ENCODE measurements at places on chromosomes 5 and 9.

DNA sequence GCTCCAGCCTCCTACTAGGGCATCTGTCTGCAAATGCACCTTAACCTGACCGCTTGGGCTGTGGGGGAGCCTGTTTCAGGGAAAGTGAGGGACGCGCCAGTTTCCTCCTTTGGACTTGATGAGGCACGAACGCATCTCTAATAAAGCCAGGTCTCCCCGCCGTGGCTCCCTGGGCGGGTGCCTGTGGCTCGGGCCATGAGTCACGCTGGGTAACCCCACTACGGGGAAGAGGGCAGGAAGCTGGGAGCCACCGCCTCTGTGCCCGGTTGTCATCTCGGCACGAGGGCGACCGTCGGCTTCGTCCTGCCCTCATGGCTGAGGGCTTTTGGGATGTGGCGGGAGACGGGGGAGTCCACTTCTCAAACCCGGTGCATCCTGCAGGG lies 12.1 kb downstream of the NOTCH1 start:
- DNase-seq = no peak

- DNase-seq = no peak
These were observed 152.2 kb downstream of the ADAMTSL1 start for GRCh38 chr9:18626046-18626698.

- no peak for DNase-seq
These were observed 19.8 kb downstream of the COL27A1 start for GRCh38 chr9:114174876-114175771.

- no peak for DNase-seq
These were observed 296.5 kb downstream of the DEPDC1B start for GRCh38 chr5:60403343-60404006.

- DNase-seq = no peak
These were observed 136.6 kb upstream of the OR13F1 start for GRCh38 chr9:104367507-104367906.

- no peak for DNase-seq
These were observed 279.1 kb downstream of the TLE1 start for GRCh38 chr9:81410201-81410600.

All from activated B cell treated with CpG ODN at 0.5 μM for 24 hours (primary cell).